ENCODE measurements at places on chromosomes 16 and 17.

GRCh38 chr17:885971-886571 is 93.5 kb downstream of the NXN start:
- DNase-seq, result no peak

DNA sequence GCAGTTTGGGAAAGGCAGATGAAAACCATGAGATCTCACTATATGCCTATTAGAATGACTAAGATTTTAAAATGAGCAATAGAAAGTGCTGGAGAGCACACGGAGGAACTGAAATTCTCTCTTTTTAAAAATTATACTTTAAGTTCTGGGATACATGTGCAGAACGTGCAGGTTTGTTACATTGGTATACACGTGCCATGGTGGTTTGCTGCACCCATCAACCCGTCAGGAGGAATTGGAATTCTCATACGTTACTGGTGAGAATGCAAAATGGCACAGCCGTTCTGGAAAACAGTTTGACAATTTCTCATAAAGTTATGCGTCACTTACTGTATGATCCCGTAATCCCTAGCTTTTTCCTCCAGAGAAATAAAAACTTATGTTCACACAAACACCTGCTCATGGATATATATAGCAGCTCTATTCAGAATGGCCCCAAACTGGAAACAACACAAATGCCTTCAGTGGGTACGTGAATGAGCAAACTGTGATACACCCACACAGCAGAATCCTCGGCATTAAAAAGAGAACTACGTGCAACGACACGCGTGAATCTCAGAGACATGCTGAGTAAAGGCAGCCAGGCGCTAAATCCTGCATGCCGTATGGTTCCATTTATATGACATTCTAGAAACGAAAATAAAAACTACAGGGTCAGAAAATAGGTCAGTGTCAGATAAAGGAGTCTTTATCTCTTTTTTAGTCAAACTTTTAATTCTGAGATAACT is 11.8 kb downstream of the PIK3R6 start:
- no peak for DNase-seq

GRCh38 chr17:40703652-40704051 is at the start of gene KRT24:
KRT24 (minus strand) TSS chr17:40703752; CDS start chr17:40703693, 59 bp downstream.
- no peak for DNase-seq

DNA sequence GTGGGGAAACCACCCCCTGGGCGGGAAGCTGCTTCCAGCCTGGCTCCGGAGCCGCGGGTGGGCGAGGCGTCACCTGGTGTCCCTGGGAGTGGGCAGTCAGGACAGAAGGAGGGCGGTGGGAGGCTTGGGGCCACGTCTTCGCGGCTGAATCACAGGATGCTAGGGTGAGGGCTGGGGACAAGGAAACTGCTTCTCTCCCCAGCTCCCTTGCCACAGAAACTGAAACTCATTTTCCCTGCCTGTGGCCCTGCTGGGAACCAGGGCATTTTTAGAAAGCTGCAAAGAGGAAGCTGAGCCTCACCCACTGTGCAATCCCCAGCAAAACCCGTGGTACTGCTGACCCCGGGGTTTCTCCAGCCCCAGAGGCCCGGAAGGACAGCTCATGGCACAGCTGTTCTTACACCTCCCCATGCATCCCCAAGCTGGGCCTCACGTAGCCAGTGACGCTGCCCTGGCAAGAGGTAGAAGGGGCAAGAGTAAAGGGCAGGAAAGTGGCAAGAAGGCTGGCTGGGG is 8.2 kb downstream of the RHBDF2 start:
- DNase-seq, result no peak

GRCh38 chr17:17782523-17783115 is 54.2 kb downstream of the SREBF1 start:
- no peak for DNase-seq

- no peak for DNase-seq
Observed at GRCh38 chr17:37545486-37545885, 55.8 kb downstream of the DUSP14 start.

- DNase-seq, result peak; percentile 80
Observed at GRCh38 chr17:37088459-37088858, 139.7 kb downstream of the AATF start.

GRCh38 chr16:50437769-50438437 is 69.1 kb upstream of the BRD7 start:
- no peak for DNase-seq

DNA sequence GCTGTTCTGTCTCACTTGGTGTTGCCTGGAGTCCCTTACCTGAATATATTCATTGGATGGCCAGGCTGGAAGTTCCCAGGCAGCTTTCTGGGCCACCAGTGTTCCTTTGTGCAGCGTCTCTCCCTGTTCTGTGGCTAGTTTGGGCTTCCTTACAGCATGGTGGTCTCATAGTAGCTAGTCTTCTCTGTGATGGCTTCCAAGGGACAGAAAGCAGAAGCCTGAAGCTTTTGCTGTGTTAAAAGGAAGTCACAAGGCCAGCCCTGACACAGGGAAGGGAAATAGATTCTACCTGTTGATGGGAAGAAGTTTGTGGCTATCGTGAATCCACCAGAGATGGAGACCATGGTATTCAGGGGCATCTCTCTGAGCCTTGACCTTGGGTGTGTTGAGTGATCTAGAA is 34.6 kb downstream of the PLCG2 start:
- DNase-seq, result no peak

DNA sequence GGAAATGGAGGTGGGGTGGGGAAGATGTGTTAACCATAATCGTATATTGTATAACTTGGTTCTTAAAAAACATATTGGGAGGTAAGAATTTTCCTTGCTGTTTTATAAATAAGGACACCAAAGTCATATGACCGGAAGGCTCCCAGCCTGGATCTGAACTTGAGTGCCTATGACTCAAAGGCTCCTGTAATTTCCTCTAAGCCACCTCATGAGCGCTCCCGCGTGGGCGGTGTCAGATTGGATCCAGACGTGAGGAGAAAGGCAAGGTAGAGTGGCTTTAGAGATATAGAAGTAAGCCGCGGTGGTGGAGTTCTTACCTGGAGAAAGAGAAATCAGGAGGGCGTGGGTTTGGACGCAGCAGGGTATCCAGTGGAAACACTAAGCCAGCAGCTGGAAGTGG is 196.2 kb upstream of the NLRP1 start:
- no peak for DNase-seq

- DNase-seq, result no peak
Observed at GRCh38 chr16:85968041-85968920, 69.3 kb downstream of the IRF8 start.

DNA sequence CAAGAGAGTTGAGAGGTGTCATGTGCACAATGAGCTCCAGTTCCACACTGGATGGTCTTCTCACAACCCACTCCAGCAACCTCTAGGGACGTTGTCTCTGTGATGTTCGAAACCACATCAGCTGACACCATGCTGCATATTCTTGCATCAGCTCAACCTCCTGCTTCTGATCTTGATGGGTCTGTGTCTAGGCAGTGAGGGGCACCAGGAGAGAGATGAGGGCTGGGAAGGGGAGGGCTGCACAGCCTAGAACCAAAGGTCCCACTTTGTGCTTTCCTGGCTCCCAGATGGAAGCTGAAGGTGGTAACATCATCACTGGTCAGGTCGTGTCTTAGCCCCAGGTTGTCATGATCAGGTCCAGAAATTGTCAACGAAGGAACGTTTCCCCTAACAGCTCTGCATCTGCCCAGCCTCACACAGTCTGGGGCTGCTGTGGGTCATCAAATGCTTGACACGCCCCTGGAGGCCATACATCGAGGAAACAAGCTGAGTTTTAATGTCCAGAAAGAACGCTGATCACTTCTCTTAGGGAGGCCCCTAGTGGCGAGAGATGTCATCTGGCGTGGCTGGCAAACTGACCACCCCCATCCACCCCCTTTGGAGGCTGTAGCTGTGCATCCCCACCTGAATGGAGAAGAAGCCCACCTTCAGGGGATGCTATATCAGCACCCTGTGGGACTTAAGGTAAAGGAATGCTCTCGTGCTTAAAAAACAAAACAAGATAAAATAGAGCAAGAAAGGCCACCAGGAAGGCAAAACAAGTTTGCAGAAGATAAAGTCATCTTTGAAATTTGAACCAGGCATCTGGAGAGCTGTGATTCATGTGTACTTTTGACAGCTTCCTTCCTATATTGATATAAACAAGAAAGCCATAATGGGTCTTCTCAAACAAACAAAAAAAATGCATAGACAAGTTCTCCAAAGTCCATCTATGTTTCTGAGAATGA is 58.3 kb downstream of the WIPI1 start:
- DNase-seq, result peak; percentile 39
